Globus pallidus (tissue), 1 donor: ENCODE measurements at places on chromosomes 7 and 10.

- DNase-seq: no peak
These were observed 6.7 kb downstream of the TLL2 start for GRCh38 chr10:96507044-96507443.

- peak; percentile 56 for DNase-seq
These were observed 183.6 kb downstream of the LRRC4 start for GRCh38 chr7:127847641-127848040.

- DNase-seq: no peak
These were observed 25.7 kb downstream of the IKZF1 start for GRCh38 chr7:50330254-50330653.

- no peak for DNase-seq
These were observed 1055.1 kb downstream of the KCNMA1 start for GRCh38 chr10:76582531-76582930.

- DNase-seq: no peak
These were observed 40.2 kb upstream of the PRSS58 start for GRCh38 chr7:142298009-142298408.

GRCh38 chr10:14695847-14696480, 78.7 kb downstream of the FAM107B start:
- peak; percentile 4 for DNase-seq

GRCh38 chr7:51543801-51544553, 227.4 kb upstream of the COBL start:
- DNase-seq: no peak

- no peak for DNase-seq
These were observed 96.4 kb downstream of the PRKG1 start for GRCh38 chr10:51170518-51171245.

DNA sequence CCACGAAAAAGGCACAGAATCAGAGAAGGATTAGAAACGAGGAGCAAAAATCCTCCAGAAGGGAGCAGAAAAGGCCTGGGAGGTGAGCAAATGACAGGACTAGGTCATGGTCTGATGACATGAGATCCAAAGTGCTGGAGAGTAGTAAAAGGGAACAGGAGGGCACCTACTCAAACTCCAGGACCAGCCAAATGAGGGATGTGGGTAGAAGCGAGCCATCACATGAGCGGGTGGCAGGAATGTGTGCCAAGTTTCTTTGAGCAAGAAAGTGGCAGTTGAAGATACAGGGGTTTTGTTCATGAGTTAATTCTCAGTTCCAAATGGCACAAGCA, 112.6 kb downstream of the RNF32 start:
- no peak for DNase-seq

GRCh38 chr7:143948733-143949132, 5.9 kb upstream of the OR2F1 start:
- no peak for DNase-seq

- DNase-seq: no peak
These were observed 34.8 kb downstream of the SLC25A13 start for GRCh38 chr7:96287132-96287531.

GRCh38 chr7:156109076-156109475, 296.8 kb upstream of the SHH start:
- no peak for DNase-seq

DNA sequence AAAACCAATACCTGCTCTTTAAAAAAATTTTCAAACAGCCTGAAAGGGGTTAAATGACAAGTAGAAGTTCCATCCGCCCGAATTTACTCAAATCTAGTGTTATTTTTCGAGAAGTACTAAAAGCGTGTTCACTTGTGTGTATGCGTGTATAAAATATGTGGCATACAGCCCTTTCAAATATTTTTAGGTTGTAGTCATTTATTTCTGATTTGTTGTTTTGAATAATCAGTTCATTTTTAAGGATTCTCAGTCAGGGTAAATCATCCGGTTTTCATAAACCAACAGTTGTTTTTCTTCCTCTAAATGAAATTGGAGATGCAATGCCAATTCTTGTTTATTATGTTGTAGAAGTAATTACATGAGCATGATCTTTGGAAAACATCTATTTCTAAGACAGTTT, 6.9 kb upstream of the SUN1 start:
- no peak for DNase-seq

- DNase-seq: no peak
These were observed 30.4 kb downstream of the DDC start for GRCh38 chr7:50534690-50535290.

GRCh38 chr10:98619446-98619845, 172.7 kb upstream of the HPS1 start:
- DNase-seq: no peak

DNA sequence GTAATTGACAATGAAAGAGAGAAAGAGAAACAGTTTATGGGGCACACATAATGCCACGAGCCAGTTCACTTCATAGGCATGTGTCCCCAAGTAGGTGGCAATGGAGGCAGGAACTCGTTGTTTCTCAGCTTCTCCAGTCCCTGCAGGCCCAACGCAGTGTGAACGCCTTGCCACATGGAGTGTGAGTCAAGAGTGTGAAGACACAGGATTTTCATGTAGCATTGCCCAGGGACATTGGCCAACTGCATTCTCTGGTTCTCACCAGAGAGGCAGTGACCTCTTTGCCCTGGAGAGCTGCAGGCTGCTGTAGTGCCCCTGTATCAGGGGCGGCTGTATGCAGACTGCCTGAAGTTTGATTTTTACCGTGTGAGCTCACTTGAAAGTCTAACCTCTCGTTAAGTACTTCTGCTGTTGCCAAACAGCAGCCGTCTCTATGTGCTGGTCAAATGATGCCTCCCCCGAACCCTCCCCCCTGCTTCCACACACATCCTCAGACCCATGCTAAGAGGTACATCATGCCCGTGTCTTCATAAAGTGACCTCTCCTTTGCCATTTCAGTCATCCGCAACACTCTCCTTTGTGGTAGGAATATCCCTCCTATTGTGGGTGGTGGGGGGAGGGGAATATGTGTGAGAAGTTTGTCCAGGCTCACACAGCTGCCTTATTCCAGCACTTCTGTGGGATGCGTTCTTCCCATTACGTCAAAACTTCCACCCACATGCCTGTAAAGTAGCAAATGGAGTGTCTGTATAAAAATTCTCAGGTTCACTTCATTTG, 12.7 kb downstream of the LRRC18 start:
- no peak for DNase-seq

GRCh38 chr10:113435881-113436280, 117.0 kb upstream of the HABP2 start:
- no peak for DNase-seq

DNA sequence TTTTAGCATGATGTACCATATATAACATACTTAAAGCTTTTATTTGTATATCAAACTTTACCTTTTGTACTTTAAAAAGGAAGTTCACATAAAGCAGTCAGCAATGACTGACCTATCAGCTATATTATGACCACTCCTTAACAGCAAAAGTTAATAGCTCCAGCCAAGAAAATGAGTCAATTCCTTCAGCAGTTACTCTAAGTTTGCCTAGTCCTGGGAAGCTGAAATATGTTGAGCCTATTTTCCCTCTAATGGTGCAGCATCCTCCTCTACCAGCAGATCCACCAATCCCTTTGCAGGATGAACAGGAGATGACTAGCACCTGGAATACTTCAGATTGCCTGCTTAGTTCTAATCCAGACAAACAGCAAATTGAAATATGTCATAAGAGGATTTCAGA, 64.2 kb downstream of the CUL2 start:
- no peak for DNase-seq

DNA sequence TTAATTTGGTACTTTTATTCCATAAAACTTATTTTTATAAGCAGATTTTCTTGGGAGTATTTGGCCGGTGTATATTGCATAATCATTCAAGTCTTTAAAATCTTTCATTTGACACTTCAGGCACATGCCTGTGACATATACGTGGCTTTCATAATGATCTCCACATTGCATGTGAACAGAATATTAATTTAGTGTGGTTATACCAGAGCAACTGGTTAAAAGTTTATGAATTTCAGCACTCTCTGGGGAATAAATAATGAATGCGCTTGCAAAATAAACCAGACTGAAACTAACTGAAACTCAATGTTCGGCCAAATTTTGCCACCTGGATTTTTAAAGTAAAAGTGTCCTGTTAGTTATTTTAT, 242.3 kb downstream of the GLI3 start:
- DNase-seq: no peak

DNA sequence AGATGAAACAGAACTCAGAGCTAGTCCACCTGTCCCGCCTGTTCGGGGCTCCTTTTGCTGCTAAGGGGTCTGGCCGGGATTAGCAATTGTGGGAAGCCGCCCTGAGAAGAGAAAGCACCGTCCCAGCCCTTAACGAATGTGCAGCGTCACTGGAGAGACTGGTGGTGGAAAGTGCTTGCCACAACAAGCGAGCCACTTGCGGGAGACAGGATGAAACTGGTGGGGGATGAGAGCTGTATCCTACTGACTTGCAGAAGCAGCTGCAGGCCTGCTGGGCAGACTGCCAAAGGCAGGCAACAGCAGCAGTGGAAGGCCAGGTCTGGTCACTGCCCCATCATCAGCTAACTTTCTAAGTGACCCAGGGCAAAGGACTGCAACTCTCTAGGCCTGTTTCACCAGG, 95.4 kb downstream of the FAM53B start:
- DNase-seq: peak; percentile 92

- no peak for DNase-seq
These were observed 36.0 kb downstream of the MAT1A start for GRCh38 chr10:80253266-80253962.

DNA sequence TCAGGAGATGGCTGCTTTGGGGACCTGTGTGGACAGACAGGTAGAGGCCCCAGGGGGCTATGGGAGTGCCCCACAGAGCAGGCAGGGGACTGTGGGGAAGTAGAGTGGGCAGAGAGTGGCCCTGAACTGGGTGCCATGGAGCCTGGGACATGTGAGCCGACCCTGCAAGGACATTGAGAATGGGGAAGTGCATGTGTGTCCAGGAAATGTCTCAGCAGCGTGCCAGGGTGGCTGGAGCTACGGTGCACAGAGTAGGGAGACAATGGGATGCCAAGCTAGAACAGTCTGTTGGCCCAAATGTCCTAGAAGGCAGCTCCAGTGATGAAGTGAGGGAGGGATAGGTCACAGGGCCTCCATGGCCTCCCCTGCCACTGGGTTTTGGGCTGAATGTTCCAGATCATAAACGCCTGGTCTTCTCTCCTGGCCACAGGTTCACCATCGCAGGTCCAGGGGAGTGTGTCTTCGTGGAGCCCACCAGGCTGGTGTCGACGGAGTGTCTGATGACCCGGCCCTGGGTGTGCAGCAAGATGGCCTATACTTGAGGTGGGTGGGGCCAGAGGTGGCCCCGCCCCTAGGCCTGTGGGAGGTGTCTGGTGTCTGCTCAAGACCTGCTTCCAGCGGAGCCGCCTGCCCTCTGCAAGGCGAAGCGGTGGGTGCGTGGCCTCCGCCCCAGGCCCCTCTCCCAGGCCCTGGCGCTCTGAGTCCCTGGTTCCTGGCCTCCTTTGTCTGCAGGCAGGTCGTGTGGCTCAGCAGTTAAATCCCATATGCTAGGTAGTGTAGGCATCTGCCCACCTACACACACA, 20.5 kb downstream of the CLEC2L start:
- DNase-seq: no peak

GRCh38 chr10:74337330-74338016, 186.5 kb downstream of the ADK start:
- DNase-seq: no peak

DNA sequence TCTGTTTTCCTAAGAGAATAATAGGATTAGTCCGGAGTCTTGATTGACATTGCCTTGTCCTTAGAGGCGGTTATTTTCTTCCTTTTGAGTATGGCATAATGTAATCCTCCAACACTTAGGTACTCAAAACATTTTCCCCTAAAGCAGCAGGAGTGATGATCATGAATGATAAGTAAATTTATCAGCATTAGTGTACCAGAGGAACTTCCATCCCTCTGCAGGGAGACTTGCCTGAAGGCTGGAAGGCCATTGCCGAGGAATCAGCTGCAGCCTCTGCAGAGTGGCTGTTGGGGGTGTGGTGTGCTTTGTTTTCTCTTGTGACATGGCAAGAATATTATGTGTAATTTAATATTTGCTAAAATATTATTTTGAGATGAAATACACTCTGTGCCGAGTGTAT, 56.8 kb downstream of the RAB11FIP2 start:
- DNase-seq: no peak

GRCh38 chr7:41205600-41205999, 497.3 kb downstream of the INHBA start:
- DNase-seq: no peak

DNA sequence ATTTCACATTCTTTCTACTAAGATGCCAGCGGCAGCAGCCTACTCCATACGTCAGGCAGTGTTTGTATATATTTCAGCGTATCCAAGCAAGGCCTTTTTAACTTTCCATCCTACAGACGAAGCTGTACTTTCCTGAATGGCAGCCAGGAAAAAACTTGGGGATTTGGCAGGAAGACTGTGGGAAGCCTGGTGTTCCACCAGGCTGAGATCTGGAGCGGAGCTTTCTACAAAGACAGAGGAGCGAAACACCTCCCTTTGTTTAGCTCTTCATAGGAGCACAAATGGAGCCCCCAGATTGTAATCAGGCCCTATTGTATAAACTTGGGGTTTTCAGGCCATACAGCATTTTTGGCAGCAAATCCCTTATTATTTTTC, 143.8 kb downstream of the TES start:
- DNase-seq: no peak

- no peak for DNase-seq
These were observed 29.5 kb downstream of the DPY19L1 start for GRCh38 chr7:35007768-35008167.

- peak; percentile 69 for DNase-seq
These were observed 621.2 kb downstream of the SDK1 start for GRCh38 chr7:3922175-3922635.

GRCh38 chr7:5422396-5423305, 983 bp downstream of the TNRC18 start:
- DNase-seq: peak; percentile 25

- no peak for DNase-seq
These were observed 13.4 kb downstream of the SLC29A3 start for GRCh38 chr10:71332466-71332865.

GRCh38 chr7:63899691-63900393, 98.8 kb upstream of the ZNF722 start:
- peak; percentile 95 for DNase-seq

- DNase-seq: no peak
These were observed 79.6 kb downstream of the SVIL start for GRCh38 chr10:29555091-29555745.

DNA sequence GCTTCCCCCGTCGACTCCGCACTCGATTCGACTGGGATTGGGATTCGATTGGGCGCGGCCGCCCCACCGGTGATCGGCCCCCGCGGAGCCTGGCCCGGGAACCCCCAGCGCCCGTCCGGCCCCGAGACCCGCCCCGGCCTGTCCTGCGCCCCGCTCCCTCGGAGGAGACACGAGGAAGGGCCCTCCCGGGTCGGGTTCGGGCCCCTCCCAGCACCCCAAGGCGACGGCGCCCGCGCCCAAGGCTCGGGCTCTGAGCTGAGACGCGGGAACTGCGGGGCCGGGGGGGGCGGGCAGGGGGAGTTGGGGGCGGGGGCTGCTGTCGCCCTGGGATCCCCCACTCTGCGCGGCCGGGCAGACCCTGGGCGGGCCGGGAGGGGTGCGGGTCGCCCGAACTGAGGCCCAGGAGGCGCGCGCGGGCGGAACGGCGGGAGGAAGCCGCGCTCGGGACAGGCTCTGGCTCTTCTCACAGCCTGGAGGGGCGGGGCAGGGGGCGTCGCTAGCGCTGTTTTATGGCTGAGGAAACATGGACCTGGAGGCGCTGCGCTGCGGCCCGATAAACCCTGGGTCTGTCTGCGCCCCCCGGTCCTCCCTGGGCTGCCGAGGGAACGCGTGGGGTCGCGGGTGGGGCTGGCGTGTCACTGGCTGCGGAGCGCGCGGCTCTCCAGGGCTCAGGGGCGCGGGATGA, 1.7 kb upstream of the NKX6-2 start:
- no peak for DNase-seq
